ENCODE measurements at places on chromosomes 12 and 14.

- DNase-seq: no peak
Observed at GRCh38 chr12:44582521-44582920, 293.6 kb downstream of the NELL2 start.

DNA sequence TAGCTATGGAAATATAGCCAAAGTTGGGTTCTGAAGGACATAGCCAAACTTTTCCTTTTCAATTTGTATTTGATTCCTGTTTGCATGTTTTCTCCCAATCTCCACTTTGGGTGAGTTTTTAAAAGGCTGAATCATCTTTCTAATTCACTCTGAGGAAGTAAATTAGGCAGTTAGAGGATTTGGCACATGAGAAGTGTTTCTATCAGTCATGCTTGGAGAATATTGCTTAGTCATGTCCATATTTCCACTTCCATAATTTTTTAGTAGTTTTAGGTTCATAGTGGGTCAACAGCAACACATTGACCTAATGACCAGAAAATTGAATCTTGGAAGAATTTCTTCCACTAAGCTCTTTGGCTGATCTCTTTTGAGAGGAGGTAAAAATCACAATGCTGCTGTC is 21.8 kb downstream of the IRAK3 start:
- DNase-seq: no peak

DNA sequence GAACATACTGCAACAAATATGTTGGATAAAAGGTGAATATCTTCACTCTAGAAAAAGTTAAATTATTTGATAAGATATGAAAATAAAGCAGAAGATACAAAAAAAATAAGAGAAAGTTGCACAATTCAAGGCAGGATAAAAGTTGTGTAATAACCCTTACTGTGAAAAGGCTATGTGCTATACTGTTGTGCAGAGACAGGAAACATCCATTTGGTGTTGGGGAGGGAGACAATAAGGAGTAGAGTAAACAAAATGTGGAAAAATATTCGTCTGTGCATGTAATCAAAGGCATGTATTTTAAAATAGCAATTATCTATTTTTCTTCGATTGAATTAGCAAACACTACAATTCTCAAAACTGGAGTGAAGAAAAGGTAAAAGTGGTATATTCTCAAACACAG is 34.8 kb downstream of the PTHLH start:
- DNase-seq: no peak

DNA sequence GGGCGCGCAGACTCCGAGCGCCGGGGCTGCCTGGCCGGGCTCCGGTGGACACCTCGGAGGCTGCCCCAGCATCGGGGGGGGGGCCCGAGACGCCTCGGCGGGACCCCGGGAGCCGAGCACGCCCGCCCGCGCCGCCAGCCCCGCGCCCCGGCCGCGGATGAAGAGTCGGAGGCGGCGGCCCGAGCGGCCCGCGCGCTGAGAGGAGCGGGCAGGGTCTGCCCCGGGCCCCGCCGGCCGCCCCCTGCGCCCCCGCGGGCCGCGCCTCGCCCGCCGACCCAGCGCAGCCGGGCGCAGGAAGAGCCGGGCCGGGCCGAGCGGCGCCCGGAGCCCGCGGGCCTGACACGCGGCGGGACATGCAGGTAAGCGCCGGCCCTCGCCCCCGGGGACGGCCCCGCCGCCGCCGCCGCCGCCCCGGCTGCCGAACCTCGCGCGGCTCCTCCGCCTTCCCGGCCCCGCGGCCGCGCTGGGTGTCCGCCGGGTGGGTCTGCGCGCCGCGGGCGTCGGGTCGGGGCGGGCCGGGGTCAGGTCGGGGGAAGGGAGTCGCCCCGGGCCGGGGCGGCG is 63.7 kb downstream of the FBXL14 start:
- no peak for DNase-seq

DNA sequence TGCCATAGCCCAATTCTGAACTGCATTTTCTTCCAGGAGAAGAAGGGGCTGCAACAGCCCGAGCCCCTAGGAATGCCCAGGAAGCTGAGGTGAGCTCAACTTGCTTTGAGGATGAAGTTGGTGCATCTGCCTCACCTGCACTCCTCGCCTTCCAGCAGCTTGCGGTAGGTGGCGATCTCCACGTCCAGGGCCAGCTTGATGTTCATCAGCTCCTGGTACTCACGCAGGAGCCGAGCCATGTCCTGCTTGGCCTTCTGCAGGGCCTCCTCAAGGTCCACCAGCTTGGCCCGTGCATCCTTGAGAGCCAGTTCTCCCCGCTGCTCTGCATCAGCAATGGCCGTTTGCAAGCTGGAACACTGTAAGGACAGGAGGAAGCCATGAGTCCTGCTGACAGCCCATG is 6.0 kb downstream of the KRT75 start:
- no peak for DNase-seq

GRCh38 chr12:104751594-104751993 is 206.5 kb downstream of the SLC41A2 start:
- DNase-seq: no peak

DNA sequence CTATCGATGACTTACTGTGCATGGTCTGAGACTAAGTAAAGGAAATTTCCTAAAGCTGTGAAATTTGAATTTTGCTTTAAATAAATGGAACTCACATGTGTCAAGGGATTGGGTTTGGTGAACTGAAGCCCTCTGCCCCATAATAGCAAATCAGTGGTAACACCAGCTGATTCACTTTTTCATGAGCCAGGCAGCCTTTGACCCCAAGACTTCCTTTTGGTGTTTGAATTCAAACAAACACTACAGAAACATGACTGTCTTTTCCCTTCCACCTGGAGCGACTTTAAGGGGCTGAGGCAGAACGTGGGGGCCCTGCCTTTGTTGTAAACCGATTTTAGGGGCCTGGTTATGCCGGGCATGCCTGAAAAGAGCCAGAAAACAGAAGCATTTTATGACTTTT is 28.8 kb downstream of the KCTD10 start:
- DNase-seq: no peak

GRCh38 chr12:11822081-11822834 is 172.8 kb downstream of the ETV6 start:
- peak; percentile 67 for DNase-seq

DNA sequence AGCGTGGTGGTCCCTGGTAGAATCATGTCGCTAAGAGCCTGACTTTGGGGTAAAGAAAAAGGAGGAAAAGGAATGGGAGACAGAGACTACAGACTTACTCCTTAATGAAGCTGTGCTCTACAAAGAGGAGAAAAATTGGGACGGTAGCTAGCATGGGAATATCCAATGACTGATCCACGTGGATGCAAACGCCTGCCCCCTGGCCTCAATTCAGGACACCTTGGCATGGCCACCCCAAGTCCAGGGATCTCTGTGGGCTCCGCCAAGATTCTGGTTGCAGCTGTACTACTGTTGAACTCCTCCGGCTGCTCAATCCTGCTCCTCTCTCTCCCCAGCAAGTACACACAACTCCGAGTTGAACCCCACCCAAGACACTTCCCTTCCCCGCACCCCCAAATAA is 70.5 kb upstream of the DIO3 start:
- no peak for DNase-seq

GRCh38 chr12:6275928-6276887 is 34.3 kb upstream of the PLEKHG6 start:
- DNase-seq: no peak

DNA sequence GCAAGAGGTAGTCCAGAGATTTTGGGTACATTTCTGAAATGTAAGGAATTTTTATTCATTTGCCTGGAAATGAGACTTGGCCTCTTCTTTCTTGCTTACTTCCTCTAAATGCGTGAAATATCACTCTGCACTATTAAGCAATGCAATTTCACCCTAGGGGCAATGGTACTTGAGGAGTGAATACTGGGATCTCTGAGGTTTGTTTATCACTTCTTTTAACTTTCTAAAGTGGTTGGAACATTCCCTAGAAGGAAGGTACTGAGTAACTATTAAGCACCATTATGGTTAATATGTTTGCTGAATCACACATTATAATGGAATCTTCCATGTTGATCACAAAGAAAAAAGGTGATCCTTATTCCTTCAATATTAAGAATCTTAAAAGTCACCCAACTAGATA is 120.9 kb upstream of the CAND1 start:
- DNase-seq: no peak

GRCh38 chr12:2393996-2394395 is 341.2 kb downstream of the CACNA1C start:
- DNase-seq: no peak

- DNase-seq: no peak
Observed at GRCh38 chr14:105204931-105205672, 24.0 kb upstream of the NUDT14 start.

GRCh38 chr12:82473111-82473754 is 114.9 kb downstream of the METTL25 start:
- DNase-seq: no peak

- no peak for DNase-seq
Observed at GRCh38 chr12:116497051-116497591, 62.1 kb upstream of the MAP1LC3B2 start.

DNA sequence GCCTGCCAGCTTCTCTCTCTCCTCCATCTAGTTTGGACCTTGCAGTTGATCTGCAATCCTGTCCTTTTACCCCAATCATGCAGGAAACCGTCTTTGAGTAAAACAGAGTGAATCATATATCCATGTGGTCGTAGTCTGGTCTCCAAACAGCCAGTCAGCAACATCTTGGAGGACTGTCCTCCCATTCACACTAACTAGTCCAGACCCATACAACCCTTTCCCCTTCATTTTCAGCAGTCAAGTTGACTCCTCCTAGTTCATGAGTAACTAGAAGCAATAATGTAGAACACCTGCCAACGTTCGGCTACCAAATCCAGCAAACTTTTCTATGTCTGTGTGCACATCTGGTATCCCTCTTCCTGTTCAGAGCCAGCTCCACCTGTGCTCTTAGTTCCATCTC is 10.8 kb upstream of the BIN2 start:
- no peak for DNase-seq

DNA sequence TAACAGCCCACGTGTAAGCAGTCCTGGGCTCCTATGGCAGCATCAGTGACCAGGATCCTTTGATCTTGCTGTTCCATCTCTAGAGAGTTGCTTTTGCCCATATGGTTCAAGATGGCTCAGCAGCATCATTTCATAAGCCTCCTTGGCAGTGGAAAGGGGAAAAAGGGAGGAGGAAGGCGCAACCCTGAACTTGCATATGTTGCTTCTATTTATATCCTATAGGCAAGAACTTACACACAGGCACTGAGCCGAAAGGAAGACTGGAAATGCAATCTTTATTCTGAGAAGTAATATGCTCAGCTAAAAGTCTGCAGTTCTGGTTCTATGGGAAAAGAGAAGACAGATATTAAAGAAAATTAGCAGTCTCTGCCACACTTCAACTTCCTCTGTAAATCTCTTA is 167.7 kb upstream of the PLXNC1 start:
- DNase-seq: no peak

GRCh38 chr12:55973599-55974307 is at the start of gene RAB5B:
TSS of gene RAB5B (plus strand) at chr12:55974078. CDS start at chr12:55986961, 12,883 bp downstream.
- DNase-seq: peak; percentile 99

DNA sequence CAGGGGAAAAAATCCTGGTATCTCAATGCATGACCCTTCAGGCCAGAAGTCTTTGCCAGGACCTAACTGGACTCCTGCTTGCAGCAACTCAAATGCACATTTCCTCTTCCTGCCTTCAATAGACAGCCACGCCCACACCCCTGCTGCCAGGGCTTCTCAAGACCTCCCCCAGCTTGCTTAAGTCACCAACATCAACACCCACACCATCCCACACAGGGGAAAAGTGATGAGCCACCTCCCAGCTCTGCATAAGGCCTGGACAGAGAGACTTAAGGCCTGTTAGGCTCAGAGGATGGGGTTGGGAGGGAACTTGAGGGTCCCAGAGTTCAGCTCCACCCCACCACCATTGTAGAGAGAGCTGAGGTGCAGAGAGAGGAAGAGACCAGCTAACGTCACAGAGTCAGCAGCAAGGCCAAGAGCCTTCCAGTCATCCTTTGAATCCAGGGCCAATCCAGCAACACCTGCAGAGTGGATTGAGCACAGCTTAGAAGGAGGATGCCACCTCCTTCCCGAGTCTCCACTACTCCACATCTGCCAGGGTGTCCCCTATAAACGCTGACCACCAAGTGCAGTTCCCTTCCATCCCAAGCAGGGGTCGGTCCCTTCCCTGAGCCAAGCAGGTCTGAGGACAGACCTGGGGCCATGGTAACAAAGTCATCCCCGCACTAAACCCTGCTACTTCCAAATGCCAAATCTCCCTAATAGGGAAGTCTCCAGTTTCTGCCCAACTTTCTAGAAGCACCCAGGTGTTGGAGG is 50.0 kb downstream of the KDM2B start:
- peak; percentile 85 for DNase-seq

DNA sequence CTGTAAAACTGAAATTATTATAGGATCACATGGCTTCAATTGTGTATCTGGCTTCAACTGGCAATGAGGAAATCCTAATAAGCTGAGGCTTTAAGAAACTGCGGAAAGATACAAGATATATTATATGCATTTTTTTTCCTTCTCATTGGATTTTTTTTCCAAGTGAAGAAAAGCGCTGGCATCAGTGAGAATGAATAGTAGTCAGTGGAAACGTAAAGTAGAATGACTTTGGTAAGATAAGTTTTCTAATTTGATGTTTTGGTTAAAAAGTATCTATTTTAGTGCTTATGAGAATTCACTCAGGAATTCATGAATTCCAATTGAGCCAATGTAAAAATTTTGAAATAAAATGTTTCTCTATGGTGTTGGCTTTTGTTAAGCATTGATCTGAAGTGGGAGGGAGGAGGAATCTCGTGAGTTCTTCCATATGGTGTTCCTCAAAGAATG is 173.5 kb upstream of the FRMD6 start:
- no peak for DNase-seq

DNA sequence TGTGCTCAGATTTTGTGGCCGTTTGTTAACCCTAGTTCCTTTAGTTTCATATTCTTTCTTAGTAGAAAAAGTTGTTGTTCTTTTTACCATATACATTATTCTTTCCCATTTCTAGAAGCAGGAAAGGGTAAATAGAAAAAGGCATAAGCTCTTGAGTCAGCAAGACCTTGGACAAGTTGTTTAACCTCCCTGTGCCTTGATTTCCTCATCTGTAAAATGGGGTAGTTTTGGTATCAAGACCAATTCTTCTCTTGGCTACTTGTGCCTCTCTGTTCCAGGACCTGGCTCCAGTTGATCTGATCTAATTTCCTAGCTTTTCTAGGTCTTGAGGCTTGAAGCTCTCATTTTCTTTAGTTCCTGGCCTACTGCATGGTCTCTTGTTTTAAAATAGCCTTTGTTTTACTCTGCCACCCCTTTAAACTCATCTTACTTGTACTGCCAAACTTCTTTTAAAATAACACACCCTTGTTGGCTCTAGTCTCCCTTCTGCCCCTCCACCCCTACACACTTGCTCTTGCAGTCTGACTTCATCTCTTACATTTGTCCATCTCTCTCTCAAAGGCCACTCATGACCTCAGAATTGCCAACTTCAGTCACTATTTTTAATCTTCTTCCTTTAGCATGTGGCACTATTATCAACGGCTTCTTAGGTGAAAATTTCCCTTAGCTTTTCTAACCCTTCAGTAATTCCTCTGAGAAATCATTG is 143.7 kb downstream of the TTLL5 start:
- no peak for DNase-seq

Data from CD8-positive, alpha-beta T cell (primary cell).